Psoas muscle (tissue), 8 donors: ENCODE measurements at places on chromosomes 3 and 15.

DNA sequence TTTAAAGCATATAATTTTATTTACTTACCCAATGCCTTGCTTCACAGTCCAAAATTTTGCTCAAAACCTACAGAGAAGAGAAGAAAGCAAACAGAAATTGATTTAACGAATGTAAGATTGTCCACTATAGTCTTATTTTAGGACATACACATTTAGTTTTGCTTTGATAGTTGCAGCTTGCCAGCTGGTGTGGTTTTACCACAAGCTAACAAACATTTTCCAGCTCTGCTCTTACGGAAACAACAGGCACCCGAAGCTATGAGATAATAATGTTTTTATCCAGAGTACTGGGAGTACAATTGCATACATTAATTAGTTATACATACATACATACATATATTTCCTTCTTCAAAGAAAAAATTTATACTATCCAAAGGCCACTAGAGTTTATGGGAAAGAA is 10.4 kb downstream of the BCL6 start:
- DNase-seq = no peak

GRCh38 chr15:78564743-78565096 is 600 bp upstream of the CHRNA5 start:
- DNase-seq = no peak

GRCh38 chr15:89860431-89860830 is 33.4 kb downstream of the AP3S2 start:
- DNase-seq = no peak

- DNase-seq = no peak
Observed at GRCh38 chr3:167054926-167055325, 325.2 kb downstream of the ZBBX start.

GRCh38 chr15:40796041-40796440 is 10.8 kb upstream of the ZFYVE19 start:
- no peak for DNase-seq

GRCh38 chr3:14811684-14812083 is 7.1 kb upstream of the FGD5 start:
- DNase-seq = no peak

DNA sequence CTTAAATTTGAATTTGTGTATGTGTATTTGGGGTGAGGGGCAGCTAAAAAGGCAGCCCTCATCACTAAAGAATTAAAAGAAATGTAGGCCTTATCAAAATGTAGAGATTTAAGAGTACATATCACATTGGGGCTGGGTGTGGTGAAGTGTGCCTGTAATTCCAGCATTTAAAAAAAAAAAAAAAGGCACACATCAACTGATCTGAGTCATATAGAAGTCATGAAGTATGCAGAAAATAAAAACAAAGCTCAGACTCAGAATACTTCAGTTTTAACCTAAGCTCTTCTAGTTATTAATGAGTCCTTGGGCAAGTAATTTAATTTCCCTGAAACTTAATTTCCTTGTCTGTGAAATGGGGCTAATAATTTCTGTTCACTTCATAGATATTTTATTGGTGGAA is 31.6 kb downstream of the SLC24A1 start:
- DNase-seq = no peak

DNA sequence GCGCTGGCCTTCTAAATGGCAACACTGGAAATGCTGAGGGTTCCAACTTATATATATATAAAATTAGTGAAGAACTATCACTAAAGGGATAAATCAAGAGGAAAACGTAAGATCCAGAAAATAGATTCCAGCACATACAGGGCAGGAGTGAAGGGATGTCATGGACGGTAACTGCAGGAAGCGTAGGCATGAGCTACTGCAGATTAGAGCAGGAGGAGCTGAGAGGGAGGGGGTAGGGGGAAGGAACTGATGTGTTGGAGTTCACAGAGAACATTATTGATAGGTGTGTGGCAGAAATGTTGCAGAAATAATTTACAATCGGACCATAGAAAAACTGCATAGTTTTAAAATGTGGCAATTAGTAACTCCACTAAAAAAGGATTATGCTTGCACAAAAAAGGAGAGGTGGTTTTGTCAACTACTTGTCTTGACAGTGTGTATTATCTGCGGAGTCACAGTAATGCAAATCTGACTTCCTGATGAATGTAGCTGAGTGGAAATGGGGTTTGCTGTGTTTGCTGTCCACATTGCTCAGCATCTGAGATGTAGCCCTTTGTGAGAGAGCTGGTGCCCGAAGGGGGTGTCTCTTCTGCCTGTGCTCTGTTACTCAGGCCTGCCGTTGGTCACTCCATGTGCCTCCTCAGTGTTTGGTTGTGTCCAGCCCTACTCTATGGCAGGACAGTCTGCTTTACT is 61.2 kb downstream of the PAK2 start:
- DNase-seq = no peak

DNA sequence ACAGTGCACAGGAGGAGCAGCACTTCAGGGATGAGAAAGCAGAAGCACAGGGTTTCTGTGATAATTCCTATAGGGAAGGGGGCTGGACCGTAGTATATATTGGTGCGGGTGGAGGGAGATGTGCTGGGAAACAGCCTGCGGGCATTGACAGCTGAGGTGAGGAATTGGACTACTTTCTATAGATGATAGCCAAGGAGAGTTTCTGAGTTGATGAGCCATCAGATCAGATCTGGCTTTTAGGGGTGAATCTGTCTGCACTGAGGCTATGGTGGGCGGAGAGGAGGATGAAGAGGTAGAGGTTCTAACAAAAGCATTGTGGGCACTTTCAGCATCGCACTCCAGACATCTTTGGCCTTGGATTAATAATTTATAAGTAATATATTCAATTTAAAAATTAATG is 33.1 kb downstream of the SELENOT start:
- no peak for DNase-seq

DNA sequence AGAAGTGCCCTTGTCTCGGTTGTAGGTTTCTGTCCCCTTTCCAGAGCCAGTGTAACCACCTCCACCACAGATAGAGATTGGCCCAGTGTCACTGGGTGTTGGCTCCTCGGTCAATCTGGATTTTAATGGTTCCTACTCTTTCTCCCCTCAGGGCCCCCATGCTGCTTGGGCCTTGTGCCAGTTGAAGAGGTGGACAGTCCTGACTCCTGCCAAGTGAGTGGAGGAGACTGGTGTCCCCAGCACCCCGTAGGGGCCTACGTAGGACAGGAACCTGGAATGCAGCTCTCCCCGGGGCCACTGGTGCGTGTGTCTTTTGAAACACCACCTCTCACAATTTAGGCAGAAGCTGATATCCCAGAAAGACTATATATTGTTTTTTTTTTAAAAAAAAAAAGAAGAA is 75.2 kb downstream of the BOC start:
- peak; percentile 50 for DNase-seq

- DNase-seq = no peak
Observed at GRCh38 chr15:66294157-66294931, 976 bp downstream of the DIS3L start.
